Osteoblast (primary cell): ENCODE measurements at places on chromosomes 16 and 17. TPM values are rescaled to one million over a fixed set of nuclear protein-coding genes. Genes with fewer than 3 reads are reported as not detected.

GRCh38 chr17:39596543-39597267 lies 11.0 kb downstream of the NEUROD2 start:
- peak; percentile 81 for DNase-seq

DNA sequence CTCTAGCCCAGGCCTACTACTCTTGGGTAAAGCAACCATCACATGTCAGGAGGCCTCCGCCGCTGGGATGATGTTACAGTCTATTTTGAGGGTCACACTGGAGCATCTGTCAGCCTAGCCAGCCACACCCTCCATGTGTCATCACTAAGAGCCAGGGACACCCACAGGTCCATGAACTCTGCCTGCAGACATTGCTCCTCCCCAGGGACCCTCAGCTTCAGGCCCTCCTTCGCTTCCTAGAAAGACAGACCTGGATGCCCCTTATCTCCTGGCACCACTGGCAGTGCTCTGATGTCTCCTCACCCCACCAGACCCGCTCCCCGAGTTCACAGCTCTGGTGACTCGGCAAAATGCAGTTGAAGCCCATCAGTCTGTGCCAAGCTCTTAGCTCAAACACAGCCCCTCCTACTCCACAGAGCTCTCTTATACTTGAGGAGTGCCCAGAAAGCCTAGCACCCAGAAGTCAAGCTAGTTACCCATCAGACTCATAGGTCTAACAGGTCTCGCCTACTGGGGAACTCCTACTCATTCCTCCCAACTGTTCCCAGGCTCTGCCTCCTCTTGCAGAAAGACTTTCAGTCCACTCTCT lies 5.9 kb downstream of the RANBP10 start:
- peak; percentile 77 for DNase-seq

GRCh38 chr16:76653390-76654026 lies 376.3 kb downstream of the CNTNAP4 start:
- DNase-seq, result no peak

Gene USP43
- total RNA-seq, result under 0.01 and 0.36 TPM in 2 replicates

GRCh38 chr17:77973953-77974352 lies 15.4 kb downstream of the TNRC6C start:
- DNase-seq, result no peak

DNA sequence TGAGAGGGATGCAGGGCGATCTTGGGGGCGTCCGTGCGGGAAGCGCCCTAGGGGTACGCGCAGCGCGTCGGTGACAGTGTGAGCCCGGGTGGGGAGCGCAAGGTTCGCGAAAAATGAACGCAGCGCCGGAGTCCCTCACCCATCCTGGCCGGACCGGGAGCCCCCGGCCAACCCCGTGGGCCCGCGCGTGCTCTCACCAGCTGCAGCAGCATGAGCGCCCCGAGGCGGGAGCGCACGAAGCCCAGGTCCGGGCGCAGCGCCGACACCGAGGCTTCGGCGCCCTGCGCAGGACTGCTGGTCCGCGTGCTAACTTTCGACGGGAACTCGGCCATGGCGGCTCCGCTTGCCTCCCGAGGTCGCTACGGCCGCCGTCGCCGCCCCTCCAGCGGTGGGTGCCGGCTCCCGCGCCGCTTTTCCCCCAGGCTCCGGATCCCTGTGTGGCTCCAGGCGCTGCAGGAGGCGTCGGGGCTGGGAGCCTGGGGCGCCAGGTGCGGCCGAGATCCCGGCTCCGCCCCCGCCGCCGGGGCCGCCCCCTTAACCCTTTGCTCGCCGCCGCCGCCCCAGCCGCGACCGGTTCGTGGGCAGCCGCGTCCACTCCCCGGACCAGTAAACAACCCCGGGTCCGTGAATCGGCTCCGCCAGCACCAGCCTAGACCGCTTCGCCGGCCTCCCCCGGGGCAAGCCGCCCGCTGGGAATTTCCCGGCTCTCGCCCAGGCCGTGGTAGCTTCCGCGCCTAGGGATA lies at the start of gene PLLP:
TSS of gene PLLP (minus strand) at position 464 of the 743 bp plus-strand sequence. CDS start at position 332, 132 bp downstream.
- peak; percentile 91 for DNase-seq

DNA sequence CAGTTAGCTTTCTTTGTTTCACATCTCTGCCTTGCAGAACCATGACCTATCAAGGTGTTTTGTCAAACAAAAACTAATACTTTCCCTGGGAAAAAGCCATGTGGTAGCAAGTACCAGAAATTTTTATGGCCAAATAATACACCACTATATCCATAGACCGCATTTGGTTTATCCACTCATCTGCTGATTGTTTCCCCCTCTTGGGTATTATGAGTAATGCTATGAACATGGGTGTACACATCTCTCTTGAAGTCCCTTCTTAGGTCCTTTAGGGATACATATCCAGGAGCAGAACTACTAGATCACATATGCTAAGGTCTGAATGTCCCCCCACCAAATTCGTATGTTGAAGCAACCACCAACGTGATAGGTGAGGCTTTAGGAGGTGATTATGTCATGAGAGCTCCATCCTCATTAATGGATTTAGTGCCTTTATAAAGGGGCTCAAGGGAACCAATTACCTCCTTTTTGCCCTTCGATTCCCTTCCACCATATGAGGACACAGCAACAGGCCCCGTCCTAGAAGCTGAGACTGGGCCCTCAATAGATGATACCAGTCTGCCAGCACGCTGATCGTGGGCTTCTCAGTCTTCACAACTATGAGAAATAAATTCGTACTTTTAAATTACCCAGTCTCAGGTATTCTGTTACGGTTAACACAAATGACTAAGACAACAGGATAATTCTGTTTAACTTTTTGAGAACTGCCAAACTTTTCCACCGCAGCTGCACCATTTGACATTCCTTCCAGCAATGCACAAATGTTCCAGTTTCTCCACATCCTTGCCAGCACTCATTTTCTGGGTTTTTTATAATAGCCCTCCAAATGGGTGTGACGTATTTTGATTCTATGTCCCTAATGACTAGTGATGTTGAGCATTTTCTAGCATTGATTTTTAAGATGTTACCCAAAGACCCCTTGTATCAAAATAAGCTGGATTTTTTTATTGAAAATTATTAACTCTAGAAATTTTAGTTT lies 30.0 kb downstream of the SIAH1 start:
- DNase-seq, result no peak

- DNase-seq, result no peak
These were observed 31.3 kb upstream of the KPNB1 start for GRCh38 chr17:47618410-47618809.

- DNase-seq, result no peak
These were observed 51.7 kb downstream of the SNX11 start for GRCh38 chr17:48159232-48159631.

- no peak for DNase-seq
These were observed 449.8 kb downstream of the KCNJ18 start for GRCh38 chr17:22142091-22142490.

Gene NEK8
- total RNA-seq, result 6.2 and 7.2 TPM in 2 replicates

Gene NECAB2
- total RNA-seq, result 0.29 and 0.72 TPM in 2 replicates

GRCh38 chr16:11414815-11415775 lies 69.8 kb downstream of the RMI2 start:
- peak; percentile 82 for DNase-seq

DNA sequence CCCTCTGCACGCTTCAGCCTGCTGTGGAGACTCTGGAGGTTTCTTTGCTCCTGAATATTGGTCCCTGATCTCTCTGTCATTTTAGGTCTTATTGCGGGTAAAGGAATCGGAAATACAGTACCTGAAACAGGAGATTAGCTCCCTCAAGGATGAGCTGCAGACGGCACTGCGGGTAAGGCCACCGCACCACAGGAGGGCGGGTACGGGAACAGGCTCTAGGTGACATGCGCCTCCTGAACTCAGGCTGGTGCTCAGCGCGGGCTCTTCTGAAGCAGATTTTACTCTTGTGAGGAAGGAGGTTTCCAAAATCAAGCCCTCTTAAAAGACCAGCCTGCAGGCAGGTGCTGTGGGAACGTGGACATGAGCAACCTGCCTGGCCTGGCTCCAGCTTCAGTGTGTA lies 29.8 kb downstream of the PLD6 start:
- peak; percentile 14 for DNase-seq

Gene IKZF3
- not detected in 2 replicates for total RNA-seq

Gene TBC1D26
- total RNA-seq, result under 0.01 TPM in 1 of 2 replicates, not detected in the other

DNA sequence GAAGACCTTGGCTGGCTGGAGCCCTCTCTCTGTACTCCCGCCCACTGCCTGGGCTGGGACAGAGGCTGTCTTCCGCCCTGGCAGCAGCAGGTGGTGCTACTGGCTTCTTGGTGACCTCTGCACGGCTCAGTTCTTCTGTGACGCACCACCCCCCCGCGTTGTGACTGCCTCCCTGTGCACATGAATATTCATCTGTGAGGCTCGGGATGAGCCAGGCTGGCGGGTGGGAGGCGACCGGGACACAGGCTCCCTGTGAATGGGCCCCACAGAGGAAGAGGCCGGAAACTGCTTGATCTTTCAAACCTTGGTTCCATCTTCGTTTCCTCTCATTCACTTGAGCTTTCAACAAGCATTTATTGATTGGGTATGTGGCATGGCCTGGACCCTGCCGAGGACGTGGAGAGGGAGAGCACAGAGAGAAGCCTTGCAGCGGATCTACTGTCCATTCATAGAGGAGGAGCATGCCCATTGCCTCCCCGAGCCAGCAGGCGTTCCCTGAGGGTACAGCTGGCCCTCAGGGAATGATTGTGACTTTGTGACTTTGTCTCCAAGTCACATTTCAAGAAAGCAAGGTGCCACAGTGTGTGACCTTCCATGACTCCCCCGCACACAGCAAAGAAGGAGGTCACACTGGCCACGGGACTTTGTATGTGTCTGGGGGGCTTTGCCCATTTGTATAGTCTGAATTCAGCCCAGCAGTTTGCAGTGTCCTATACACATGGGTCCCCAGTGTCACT lies 45.0 kb downstream of the B9D1 start:
- peak; percentile 83 for DNase-seq

Gene C16orf86
- 6.2 and 6.9 TPM in 2 replicates for total RNA-seq

DNA sequence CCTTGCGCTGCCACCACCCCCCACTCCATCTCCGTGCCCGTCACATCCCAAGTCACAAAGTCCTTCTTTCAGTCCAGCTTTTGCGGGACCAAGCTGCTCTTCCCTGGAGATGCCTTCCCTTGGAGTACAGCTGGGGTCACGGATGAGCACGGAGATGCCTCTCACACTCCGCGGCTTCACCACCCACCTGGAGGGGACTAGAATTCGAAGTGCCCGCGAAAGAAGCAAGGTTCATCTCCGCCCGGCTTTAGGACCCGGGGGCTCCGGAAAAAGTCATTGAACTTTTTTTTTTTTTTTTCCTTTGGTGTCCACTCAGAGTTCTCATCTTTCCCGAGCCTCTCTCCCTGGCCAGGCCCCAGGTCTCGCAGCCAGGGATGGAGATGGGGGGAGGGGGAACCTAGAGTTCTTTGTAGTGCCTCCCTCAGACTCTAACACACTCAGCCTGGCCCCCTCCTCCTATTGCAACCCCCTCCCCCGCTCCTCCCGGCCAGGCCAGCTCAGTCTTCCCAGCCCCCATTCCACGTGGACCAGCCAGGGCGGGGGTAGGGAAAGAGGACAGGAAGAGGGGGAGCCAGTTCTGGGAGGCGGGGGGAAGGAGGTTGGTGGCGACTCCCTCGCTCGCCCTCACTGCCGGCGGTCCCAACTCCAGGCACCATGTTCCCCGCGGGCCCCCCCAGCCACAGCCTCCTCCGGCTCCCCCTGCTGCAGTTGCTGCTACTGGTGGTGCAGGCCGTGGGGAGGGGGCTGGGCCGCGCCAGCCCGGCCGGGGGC lies at the start of gene FKBP10:
TSS of gene FKBP10 (plus strand) at position 624 of the 771 bp plus-strand sequence. CDS start at position 655, 31 bp downstream.
- DNase-seq, result peak; percentile 99

Gene DHRS7C
- not detected in 2 replicates for total RNA-seq

DNA sequence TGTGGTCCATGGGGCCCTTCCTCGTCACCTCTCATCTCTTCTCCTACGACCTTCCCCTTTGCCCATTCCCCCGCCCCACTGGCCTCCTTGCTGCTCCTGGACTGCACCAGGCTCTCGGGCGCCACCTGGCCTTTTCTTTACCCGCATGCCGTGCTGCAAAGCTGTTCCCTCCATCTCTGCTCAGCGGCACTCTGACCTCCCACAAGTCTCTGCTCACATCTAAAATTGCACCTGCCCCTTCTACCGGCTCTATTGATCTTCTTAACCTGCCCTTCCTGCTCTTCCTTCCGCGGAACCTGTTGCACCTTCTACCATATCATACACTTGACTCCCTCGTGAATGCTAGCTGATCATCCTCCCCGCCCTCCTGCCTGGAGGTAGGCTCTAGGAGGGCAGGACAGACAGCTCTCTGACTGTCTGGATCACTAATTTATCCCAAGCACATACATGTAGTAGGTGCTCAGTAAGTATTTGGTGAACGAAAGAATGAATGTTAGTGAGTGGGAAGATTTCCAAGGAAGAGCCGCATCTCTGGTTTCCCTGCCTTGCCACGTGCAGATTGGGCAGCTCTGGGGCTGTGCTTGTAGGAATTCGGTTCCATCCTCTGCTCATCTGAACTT lies 17.3 kb downstream of the DNAH17 start:
- peak; percentile 11 for DNase-seq

- no peak for DNase-seq
These were observed 31.8 kb downstream of the TOX3 start for GRCh38 chr16:52515068-52515671.

DNA sequence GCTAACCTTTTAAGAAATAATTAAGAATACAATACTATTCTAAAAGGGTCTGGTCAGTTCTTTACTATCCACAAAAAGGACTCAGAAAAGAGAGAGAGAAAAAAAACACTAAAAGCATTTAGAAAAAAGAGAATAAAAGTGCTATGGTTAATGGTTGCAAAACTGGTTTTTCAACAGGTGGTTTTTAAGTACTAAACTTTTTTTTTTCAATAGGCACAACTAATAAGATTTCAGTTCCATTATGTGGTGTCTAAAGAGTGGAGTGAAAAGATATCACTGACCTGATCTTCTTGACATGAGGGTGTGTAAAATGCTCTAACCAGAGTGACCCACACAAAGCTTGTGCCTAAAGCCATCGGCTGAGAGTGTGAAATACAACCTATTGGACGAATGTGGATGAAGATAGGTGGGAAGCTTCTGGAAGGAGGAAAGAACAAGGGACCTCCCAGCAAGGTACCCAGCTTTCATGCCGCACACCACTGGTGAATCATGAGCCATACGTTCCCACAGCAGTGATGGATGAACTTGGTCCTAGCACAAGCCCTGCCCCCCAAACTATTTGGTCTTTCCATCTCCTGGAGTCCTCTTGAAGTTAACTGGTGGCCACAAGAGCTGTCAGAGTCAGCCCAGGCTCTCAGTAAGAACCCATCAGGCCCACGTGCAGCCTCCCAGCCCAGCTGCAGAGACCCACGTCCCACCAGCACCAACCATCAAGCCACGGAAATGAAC lies 103.0 kb downstream of the ZFHX3 start:
- DNase-seq, result no peak

Gene HIGD1B
- total RNA-seq, result not detected in 2 replicates

DNA sequence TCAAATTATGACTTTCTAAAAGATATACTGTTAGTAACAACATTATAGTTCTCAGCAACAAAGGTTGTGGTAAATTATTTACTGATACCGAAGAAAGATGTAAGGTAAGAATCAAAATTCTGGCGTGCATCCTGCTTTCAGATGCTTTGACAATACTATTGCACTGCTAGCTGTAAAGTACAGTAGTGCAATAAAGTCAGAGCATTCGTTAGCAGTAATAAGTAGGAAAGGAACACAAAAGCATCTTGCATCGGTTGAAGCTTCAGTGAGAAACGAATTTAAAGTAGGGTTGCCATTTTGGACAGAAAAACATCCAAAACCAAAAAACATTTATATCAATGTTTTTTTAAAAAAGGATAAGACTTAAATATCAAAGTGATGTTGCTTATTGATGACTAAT lies 4.0 kb downstream of the SKA2 start:
- no peak for DNase-seq

- DNase-seq, result peak; percentile 46
These were observed 2.0 kb downstream of the CD79B start for GRCh38 chr17:63929860-63930766.

- no peak for DNase-seq
These were observed 16.8 kb upstream of the TRPV2 start for GRCh38 chr17:16398270-16399267.

- DNase-seq, result peak; percentile 10
These were observed 18.0 kb upstream of the MON1B start for GRCh38 chr16:77172951-77173350.

Gene GNGT2
- not detected in 2 replicates for total RNA-seq

GRCh38 chr17:2926019-2926650 lies 129.9 kb downstream of the RAP1GAP2 start:
- peak; percentile 86 for DNase-seq
